ENCODE measurements at places on chromosomes 12 and 14.

DNA sequence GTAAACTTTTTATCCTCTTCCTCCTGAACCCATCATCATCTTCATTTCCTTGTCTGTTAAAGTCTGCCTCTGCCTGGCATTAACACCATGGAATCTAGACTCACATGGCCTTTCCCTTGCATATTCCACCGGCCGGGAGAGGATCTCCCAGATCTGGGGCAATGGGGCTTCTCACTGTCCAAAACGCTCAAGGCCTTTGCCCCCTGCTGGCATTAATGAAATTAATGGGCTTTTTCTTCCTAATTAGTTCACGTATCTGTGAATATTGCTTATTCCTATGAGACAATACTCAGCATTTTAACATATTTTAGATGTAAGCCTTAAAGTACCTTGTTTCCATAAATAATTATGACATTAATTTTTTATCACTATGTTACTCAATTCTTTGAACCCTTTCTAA is 42.9 kb upstream of the CAPRIN2 start:
- no peak for DNase-seq

GRCh38 chr14:51575349-51576116 is 76.2 kb upstream of the FRMD6 start:
- DNase-seq, result no peak

DNA sequence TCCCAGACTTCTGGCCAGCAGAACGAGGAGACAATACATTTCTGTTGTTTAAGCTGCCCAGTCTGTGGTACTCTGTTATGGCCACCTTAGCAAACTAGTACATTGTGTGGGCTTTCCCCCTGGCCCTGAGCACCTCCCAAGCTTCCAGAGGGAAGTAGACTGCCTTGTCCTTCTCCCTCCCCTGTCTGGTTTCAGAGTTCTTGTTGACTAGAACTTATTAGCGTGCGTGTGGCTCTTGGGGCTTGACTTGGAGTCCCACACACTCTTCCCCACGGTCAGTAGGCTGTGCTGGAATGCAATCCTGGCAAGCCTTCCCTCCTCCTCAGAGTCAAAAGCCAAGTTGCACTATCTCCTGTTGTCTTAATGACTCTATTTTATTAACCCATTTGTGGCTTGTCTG is 27.7 kb downstream of the FBLN5 start:
- no peak for DNase-seq

DNA sequence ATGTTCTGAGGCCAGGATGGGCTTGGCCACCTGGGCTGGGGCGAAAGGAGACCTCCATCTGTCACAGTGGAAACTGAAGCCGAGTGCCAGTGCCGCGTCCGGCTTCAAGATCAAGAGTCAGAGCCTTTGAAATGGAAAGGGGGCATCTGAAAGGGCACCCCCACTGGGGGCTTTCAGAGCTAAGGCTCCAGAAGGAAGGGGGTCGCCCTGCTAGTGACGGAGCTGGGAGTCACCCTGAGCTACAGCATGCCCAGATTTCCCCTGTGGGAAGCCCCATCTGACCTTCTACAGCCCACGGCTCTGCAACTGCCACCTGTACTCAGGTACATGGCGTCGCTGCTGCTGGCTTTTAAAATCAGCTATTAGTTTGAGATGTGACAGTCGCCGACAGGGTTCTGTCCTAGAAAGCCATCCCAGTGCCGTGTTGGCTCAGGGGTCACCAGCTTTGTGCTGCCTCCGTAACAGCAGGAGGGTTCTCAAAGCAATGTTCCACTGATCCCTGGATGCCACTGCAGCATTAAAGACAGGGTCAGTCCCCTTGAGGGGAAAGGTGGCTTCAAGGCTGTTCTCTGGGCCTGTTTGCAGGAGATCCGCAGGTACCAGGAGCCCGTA is 31.5 kb downstream of the CCNK start:
- no peak for DNase-seq

GRCh38 chr12:47206450-47207339 is 126.9 kb upstream of the AMIGO2 start:
- no peak for DNase-seq

GRCh38 chr12:117342247-117342646 is 19.2 kb downstream of the NOS1 start:
- DNase-seq, result no peak

DNA sequence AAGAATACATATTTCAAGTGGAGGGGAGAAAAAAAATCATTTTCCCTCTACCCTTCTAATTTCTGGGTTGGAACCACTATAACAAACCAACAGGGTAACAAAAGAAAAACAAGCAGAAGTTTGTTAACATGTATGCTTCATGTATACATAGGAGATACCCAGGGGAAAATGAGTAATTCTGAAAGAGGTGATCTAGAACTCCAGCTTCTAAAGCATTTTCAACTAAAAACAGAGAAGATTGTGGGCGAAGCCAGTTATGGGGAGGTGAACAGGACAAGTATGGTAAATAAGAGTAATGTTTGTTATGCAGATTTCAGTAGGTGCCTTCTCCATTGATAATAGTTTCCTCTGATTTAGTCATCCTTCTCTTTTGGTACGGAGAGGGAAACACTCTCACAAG is 16.7 kb downstream of the FNTB start:
- DNase-seq, result no peak

GRCh38 chr14:62645649-62646048 is 399.6 kb downstream of the KCNH5 start:
- no peak for DNase-seq

DNA sequence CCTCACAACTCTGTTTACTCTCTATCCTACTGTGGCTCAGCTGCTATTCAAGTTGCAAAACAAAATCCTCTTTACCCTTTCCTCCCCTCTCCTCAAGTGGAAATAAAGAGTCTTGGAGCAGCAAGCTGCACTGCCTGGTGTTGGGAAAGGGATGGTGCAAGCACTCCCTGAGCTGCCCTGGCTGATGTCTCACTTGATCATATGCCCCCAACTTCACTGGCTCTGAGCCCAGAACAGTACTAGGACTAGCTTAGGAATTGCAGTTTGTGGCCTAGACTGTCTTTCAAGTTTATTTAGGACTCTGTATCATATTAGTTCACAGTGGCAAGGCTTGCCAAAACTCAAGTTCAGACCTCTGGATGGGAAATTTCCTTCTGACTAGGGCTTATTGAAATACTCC is 1683.8 kb upstream of the SEL1L start:
- DNase-seq, result no peak

DNA sequence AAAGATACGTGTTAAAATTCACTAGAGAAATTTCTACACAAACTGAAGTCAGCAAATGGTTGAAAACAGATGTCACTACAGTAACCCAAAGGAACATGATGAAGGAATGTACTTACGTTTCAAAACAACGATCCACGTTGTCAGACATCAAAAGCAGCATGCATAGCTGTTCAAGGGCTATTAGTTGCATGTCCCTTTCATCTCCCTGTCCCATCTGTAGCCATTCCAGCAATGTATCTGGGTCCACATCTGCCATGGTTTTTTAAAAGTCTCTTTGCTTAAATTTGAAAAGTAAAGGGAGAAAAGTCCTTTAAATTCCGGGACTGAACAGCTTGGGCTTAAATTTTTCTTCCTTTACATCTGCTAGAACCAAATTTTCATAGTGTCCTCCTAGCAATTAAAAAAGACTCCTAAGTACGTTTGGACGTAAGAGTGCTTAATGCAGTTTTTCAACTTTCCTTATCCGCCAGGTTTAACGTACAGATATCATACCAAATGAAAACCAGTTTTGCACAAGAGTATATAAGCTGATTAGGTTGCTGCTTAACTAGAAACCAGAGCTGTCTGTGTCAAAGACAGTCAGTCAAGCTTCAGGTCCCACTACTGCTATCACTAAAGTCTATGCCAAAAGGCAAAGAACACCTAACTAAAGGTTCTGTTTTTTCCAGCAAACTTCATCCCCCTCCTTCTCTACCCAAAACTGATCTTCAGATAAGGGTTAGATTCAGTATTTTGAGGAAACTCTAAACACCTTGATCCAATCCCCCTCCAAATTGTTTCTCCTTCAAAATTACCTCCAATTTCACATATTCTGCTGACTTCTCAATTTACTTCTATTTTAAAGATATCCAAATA is 1.7 kb downstream of the HECTD1 start:
- DNase-seq, result peak; percentile 14

GRCh38 chr12:57720606-57721595 is 17.6 kb downstream of the AGAP2 start:
- DNase-seq, result no peak

DNA sequence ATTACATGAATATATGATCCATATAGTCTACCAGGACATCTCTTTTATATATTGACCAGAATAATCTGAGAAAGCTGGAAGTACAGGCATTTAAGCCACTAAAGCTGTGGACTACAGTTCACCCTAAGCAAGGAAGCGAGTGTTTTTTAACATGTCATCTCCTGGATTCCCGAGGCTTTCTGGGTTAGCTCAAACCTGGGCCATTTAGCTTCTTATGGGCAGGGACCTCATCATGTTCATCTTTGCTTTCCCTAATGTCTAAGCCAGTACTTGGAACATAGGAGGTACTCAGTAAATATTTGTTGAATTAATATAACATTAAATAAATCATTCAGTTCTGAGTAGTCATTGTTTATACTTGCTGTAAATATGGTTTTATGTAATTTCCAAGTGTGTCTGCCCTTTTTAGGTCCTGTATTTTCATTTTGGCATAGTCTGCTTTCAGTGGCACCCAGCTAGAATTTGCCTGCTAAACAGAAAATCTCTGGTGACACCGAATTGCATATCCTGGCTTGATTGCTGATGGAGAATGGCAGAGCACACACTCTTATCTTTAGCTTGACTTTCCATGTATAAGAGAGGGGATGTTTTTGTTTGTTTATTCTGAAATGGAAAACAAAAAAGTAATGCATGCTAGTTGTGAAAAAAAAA is 344.5 kb downstream of the ZFP36L1 start:
- DNase-seq, result no peak

DNA sequence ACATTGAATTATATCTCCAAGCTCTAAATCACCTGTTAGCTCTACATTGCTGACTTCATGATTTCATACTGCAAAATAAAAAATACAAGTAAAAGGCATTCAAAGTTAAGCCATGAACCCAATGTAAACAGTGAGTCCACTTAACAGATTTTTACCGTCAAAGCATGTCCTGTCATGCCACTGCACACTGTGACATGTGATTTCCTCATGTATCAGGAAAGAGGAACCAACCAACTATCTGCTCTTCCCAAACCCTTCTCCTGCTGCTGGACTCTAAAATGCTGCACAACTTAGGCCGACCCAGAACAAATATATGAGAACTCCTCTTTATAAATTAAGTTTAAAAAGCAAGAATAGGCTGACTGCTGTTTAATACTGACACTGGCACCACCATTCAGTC is 37.5 kb downstream of the TM7SF3 start:
- DNase-seq, result no peak

DNA sequence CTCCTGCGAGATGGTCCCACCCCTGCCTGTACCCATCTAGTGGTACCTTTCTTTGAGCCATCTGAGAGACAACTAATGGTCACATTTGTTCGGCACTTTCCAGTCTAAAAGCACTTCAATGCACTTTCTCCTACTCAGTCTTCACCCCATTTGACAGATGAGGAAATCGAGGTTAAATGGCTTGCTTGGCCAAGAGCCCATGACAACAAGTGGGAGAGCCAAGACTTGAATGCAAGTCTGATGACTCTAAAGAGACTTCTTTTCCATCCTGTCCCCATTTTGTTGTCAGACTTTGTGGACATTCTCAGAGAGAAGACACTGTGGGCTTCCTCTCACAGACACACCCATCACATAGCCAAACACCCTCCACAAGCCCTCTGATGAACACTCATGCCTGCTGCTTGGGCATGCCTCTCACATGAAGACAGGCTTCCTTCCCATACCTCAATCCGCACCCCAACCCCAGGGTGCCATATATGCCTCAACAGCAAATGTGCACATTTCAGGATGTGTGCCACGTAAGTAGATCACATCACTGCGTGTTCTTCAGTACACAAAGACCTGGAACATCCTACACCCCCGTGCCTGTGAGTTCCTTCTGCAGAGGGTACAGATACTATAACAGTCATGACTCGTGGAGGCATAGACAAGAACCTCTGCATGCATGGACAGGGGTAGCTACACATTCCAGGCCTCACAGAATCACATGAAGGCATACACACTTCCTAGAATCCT is 805 bp downstream of the MYH7 start:
- DNase-seq, result no peak

- no peak for DNase-seq
These were observed 52.0 kb downstream of the NOC4L start for GRCh38 chr12:132196038-132196872.

- peak; percentile 2 for DNase-seq
These were observed 243.7 kb downstream of the PAX9 start for GRCh38 chr14:36905272-36905888.

DNA sequence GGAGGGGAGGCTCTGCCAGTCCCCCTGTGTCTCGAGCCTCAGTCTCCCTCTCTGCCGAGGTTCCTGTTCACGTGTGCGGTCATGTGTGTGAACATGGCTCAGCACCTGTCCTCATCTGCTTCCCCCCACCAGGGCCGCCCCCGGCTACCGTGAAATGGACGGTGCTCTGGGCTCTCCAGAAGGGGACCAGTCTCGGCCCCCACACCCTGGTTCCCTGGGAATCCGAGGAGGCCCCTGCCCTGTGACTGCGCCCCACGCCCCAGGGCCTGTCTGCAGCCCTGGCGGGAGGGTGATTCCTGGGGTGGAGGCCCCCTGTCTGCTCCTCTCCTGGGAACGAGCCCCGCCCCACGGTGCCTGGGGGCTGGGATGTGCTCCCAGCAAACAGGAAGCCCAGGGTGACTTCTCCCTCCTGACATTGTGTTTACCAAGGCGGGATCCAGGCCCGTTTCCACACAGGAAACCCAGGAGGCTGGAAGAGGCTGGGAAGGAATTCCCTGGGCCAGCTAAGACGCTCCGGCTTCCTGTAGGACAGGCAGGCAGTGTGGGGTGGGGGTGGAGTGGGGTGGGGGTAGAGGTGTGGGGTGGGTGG is 46.6 kb downstream of the KIF26A start:
- no peak for DNase-seq

GRCh38 chr12:81991868-81992267 is 232.7 kb upstream of the PPFIA2 start:
- DNase-seq, result no peak

Data from Caki2 (cell line).